ENCODE measurements at places on chromosomes 7 and 10.

- DNase-seq = no peak
These were observed 121.2 kb upstream of the NPVF start for GRCh38 chr7:25349283-25350017.

DNA sequence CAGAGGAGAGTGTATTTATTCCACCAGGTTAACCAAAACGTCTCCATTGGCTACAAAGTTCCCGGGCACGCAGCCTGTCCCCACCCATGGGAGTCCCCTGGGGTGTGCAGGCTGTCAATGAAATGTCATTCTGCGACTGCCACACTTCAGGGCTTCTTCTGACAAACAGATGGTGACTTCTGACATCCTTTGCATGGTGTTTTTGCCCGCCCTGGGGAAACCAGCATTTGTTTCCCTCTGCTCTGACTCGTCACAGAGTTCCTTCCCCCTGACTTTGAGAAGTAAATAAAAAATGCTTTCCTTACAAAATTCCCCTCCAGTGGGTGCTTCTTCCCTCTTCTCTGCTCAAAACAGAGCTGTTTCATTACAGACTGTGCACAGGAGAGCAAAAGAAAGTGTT, 38.2 kb downstream of the TNS3 start:
- no peak for DNase-seq

DNA sequence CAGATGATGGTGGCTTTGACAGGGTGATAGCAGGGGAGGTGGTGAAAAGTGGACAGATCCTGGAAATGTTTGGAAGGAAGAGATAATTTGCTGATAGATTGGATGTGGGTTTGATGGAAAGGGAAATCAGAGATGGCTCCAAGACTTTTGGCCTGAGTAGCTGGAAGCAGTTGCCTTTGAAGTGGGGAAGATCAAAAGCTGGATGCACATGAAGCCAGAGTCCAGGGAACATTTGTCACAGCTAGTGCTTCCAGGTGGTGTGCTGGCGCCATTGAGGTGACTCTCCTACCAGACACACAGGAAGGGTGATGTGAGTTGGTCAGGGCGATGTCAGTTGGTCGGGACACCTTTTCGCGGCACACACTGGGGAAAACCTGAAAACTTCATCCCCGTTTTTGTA, 15.9 kb downstream of the DYNC1I1 start:
- no peak for DNase-seq

DNA sequence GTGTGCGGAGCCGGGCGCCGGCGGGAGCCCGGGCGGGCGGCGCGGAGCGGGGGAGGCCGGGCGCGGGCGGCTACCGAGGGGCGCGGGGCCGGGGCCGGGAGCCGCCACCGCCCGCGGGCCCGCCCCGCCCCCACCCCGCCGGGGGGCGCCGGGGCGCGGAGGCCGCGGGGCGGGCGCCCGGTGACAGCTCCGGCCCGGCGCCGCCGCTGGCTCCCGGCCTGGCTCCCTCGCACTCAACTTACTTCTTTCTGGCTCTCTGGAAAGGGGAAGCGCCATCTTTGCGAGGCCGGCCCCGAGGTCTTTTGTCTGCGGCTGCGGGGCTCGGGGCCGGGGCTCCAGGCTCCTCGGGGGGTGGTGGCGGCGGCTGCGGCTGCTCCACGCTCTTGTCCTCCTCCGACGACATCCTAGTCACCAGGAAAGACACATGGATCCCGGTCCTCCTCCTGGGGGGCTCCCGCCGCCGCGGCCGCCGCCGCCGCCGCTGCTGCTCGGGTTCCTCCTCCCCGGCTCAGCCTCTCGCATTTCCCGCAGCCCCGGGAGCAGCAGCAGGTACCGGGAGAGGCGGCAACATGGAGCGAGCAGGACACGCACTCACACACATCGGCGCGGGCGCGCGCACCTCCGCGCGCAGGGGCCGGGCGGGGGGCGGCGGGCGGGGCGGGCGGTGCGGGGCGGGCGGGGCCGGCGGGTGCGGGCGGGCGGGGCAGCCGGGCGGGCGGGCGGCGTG, at the start of gene KMT2C:
TSS of gene KMT2C (minus strand) at position 620 of the 727 bp plus-strand sequence. CDS start at position 403, 217 bp downstream.
- peak; percentile 17 for DNase-seq

- no peak for DNase-seq
These were observed 395.6 kb downstream of the TNS3 start for GRCh38 chr7:47186316-47186715.

DNA sequence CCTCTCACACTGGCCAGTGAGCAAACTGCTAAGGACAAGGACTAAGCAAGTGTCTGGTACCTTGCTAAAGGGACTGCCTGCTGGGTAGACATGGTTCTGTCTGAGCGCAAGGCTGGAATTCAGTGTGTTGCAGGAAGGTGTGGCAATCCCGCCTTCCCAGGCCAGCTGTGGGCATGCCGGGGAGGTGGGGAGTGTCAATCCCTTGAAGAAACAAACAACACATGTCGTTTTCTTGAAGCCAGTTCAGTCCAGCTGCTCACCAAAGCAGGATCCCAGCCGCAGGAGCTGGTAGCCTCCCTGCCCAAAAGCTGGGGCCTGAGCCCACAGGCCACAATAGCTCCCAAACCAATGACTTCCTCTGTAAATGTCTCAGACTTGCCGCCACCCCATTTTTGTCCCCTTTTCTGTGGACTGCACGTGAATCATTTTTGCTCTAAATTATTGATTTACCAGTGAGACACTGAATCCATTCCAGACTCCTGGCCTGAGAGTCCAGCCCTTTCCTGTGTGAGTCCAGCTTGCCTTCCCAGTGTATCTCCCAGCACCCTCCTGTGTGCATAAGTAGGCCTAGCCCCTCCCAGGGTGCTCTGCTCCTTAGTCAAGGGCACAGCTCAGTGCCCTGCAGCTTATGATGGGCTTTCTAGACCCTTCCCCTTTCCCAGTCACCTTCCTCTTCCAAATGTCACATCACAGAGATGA, 166.8 kb downstream of the RGS10 start:
- DNase-seq = no peak

DNA sequence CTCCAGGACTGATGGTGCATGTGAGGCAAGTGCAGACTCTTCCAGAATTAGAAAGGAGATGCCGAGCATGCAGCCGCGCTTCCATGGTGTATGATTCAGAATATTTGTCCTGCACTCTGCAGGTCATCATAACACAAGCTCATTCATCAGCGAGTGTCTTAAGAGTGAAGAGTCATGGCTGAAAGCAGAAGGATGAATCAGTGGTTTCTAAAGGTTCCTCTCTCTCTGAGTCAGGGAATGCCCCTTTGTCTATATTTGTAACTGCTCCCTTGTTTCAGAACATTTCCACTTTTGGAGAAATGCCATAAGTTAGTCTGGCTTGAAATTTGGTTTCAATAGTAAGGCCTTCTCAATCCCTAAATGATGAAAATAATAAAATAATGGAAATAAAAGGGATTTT, 52.3 kb downstream of the HECW1 start:
- DNase-seq = no peak

DNA sequence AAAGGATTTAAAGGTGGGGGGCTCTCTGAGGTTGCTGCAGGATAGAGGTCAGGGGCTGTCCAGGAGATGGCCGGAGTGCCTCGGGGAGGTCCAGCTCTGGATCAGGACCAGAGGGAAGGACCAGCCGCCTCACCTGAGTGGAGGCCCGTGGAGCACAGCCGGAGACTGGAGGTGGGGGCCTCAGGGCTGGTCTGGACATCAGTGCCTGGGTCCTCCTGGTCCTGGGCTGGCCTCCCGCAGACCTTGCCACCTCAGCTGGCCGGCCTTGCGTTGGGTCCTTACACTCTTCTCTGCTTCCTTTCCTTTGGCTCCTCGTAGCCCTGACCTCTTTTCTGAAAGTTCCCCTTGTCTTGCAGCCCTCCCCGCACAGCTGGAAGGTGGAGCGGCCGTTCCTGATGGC, 2.0 kb downstream of the SUN1 start:
- no peak for DNase-seq

- DNase-seq = no peak
These were observed 17.0 kb upstream of the RALA start for GRCh38 chr7:39606352-39606751.

DNA sequence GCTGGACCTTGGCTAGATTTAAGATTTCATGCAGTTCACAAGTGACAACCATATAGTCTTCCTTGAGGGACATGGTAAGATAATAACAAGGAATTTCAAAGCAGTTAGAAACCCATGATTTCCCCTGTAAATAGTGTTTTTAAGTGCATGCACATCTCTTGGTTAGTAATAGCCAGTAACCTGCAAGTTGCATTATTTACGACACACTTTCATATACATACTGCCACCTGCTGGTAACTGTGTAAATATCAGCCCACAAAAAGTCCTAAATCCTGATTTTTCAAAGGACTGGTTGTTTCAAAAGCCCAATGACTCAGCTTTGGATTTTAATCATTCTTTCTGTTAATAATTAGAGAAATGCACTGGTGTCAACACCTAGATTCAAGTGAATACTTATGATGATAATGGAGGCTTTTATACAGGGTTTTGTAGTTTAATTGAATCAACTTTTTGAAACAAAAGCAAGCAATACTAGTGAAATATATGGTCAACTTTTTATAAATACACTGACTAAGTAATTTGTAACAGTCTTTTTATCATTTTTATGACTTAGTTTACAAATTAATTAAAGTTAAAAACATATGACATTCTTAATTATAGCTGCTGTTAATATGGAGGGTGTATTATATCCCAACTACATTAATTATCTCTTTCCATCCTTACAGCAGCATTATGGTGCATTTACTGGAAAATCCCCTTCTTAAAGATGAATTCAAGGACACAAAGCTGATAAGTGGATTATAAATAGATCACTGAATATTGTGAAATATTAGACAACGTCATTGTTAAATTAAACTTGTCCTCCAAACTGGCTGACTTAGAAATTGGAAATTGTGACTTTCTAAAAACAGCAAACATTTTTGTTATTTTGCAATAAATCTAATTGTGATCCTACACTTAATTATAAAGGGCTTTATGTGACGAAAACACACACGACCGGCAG, 367.7 kb upstream of the SEMA3D start:
- no peak for DNase-seq

Data from activated CD8-positive, alpha-beta memory T cell treated with anti-CD3 and anti-CD28 coated beads for 48 hours (primary cell).